ENCODE measurements at places on chromosomes 16 and 17. TPM values are rescaled to one million over a fixed set of nuclear protein-coding genes. Genes with fewer than 3 reads are reported as not detected.

ZMYND15 gene
- not detected for polyA plus RNA-seq

HBQ1 gene
- not detected for polyA plus RNA-seq

SLC5A11 gene
- polyA plus RNA-seq: 0.13 TPM

DOC2A gene
- not detected for polyA plus RNA-seq

COPRS gene
- polyA plus RNA-seq: 35.4 TPM

ATP1B2 gene
- not detected for polyA plus RNA-seq
